Hippocampal formation (tissue), 2 donors: ENCODE measurements at places on chromosomes 5 and 9.

DNA sequence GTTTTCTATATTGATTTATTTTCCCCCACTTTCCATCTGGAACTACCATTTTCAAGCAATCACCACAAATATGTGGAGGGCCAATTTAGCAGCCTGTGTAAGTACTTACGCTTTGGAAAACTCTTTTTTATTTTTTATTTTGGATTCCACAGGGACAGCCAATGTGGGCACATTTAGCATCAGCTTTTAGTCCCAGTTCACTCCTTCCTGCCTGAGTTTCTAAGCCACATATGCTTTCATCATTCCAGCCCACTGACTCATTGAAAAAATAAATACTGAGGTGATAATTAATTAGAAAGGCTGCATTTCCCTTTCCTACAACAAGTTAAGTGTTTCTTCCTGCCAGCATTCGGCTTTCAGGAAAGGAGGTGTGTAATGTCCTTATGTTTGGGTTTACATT lies 76.8 kb downstream of the TMEM167A start:
- DNase-seq: no peak

DNA sequence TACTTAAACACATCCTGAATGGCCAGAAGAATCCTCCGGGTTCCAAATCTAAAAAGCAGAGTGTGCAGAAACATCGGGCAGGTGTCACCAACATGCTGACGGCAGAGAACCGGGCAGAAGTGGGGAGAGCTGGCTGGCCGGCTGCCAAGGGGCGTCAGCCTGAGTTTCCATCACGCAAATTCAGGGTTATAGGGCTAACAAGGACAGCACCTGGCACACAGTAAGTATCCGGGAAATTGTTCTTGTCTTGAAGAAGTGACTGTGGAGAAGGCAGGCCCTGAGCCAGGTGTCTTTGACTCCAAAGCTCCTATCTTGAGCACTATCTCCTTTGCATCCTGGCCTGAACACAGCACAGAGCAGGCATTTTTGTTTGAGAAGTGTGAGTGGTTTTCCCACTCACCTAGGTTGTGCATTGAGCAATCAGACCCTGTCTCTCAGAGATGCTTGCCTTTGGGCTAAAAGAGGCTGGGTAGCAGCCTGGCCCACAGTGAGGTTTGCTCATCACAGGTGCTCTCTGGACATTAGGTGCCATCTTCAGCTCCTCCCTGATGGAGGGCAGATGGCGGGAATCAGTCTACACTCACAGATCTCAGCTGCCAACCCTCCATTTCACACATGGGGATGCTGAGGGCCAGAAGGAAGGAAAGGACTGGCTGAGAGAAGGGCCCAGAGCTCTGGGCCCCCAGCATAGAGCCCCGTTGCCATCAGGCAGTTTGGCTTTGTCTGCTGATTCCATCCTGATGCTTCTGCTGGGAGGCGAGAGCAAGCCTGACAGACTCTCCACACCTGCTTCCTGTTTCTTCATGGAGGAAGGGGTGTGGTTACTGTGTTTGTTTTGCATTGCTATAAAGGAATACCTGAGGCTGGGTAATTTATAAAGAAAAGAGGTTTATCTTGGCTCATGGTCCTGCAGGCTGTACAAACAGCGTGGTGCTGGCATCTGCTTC lies 52.8 kb downstream of the WHRN start:
- DNase-seq: no peak

DNA sequence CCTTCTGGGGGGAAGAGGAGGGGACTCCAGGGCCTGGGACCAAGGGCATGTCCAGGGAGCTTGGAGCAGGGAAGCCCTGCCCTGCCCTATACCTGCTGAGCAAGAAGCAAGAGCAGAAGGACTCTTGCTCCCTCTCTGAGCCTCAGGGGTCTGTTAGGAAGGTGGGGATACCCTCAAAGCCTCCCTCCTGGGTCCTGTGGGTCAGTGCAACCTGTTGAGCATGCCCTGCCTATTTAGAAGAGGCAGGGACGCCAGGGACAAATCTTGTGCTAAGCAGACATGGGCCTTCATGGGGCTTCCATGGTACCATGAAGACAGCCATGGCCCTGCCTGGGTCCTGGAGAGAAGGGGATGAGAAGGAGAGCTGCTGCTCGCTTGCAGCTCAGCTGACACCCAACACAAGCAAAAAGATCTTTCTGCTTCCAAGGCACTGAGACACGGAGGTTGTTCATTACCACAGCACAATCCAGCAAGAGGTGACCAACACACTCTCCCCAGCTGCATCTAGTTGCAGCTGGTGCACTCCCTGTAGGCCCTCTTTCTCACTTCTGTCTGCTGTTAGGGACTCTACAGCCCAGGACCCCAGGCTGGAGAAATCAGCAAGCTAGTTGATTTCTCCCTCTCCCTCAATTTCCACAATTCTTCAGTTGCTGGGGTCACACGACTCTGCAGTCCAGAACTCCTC lies 39.3 kb downstream of the C9orf50 start:
- no peak for DNase-seq

- DNase-seq: no peak
These were observed 227.4 kb downstream of the NR3C1 start for GRCh38 chr5:143176048-143176447.

GRCh38 chr9:117454711-117455110 lies 39.9 kb upstream of the ASTN2 start:
- no peak for DNase-seq

DNA sequence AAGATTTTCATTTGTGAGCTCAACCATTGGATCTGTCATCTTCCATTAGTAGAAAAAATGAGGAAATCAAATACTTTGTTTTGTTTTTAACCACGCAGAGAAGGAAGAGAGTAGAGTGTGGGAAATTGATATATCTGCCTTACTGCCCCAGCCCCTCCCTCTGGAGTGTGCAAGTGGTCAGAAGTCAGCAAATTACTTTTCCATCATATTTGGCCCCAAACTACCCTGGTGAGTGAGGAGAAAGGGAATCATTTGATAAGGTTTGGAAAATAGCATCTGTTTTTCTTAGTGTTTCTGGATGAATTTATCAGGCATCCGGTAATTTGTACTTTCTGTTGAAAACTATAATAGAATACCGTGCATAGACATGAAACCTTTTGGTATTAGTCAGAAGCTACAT lies 327.4 kb downstream of the MARCHF11 start:
- no peak for DNase-seq

DNA sequence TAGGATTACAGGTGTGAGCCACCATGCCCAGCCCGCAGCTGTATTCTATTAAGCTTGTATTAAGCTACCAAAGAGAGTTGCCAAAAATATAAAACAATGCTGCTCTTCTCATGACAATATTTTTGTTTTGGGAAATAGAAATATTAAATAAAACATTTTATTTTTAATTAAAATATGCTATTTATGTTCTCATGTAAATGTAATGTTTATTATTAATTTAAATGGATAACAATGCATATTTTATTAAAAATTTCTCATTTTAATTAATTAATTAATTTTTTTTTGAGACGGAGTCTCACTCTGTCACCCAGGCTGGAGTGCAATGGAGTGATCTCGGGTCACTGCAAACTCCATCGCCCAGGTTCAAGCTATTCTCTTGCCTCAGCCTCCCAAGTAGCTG lies 117.5 kb downstream of the ANKRD55 start:
- DNase-seq: no peak

- no peak for DNase-seq
These were observed 341.1 kb downstream of the ARL15 start for GRCh38 chr5:53969176-53969730.

DNA sequence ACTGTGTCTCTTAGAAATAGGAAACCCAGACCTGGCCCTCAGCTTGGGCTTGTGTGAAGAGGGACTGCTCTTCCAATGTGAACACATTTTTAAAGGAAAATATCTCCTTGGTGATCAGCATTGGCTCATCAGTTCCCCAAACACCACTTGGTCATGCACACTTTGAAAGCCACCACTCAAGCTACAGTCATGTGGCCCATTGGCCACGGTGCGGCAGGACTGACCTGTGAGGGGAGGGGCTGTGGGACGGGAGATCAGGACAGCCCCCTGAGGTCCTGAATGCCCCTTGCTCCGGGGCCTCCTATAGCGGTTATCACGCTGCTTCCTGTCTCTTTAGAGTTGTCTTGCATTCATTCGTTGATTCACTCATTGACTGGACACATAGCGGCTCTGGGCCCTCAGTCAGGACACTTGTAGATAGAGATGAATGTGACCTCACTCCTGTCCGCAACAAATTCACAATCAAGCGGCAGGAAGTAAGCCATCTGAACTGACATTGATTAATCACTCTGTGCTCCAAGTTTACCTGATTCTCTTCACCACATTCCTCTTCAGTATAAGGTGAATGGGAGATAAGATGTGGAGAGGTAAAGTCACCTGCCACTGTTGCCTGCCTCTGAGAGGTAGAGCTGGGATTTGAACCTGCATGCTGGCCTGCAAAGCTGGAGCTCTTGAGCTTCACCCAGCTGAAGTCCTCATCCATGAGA lies 73.1 kb downstream of the COL15A1 start:
- DNase-seq: no peak

- DNase-seq: no peak
These were observed 170.0 kb upstream of the ADAMTS16 start for GRCh38 chr5:4970171-4970570.

DNA sequence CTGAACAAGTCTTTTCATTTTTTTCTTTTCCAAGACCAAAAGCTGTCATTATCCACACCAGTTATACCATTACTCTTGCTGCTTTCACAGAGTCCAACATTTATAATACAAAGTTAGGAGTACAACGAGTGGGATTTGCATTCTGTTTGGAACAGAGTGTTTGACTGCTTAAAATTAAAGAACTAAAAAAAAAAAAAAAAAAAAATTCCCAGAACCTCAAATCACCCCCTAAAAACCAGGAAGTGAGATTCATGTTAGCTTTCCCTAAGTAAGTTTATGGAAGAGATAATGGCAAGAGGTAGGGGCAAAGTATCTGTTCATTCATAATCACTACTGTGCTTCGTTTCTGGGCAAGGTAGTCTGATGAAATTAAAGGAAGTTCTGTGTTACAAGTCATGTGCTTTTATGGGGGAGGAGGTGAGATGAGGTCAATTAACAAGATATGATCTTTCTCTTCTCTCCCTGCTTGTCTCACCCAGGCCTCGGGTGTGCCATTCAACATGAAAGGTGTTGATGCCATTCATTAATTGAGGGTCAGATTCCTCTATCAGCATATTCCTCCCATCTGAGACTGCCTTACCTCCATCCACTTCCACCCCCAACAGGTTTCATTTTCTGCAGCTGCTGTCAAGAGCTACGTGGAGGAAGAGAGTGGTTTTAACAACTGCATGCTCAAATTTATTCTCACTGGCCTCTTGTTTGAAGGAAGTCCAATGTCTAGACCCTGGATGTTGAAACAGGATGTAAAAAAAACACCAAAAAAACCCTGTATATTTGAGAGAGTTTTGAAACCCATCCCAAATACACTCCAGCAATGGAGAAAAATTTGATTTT lies 58.1 kb downstream of the MARCHF3 start:
- DNase-seq: no peak

- no peak for DNase-seq
These were observed 253.3 kb downstream of the CTNND2 start for GRCh38 chr5:11650936-11651335.

- no peak for DNase-seq
These were observed 21.0 kb downstream of the PSD2 start for GRCh38 chr5:139816566-139816965.

GRCh38 chr9:118088090-118088489 lies 383.9 kb downstream of the TLR4 start:
- DNase-seq: no peak

DNA sequence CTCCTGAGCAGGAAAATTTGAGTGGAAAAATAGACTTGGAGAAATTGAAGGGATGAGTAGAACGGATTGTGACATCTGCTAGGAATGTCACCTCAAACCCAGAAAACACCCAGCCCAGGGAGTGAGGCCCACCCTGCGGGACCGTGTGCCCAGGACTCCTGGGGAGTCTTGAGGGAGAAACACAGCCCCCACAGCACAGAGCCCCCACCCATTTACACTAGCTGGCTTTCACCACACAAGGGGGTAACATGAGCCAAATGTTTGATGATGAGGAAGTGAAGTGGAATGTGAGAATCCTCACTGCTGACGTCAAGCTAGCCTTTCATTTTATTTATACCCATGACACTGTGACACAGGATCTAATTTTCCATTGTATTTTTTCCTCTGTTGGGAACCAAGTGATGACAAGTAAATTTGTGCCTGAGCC lies 42.8 kb upstream of the PDE8B start:
- DNase-seq: no peak

GRCh38 chr5:157665467-157666070 lies 5.8 kb upstream of the C5orf52 start:
- no peak for DNase-seq

GRCh38 chr9:81737871-81738507 lies 48.6 kb upstream of the TLE1 start:
- no peak for DNase-seq

DNA sequence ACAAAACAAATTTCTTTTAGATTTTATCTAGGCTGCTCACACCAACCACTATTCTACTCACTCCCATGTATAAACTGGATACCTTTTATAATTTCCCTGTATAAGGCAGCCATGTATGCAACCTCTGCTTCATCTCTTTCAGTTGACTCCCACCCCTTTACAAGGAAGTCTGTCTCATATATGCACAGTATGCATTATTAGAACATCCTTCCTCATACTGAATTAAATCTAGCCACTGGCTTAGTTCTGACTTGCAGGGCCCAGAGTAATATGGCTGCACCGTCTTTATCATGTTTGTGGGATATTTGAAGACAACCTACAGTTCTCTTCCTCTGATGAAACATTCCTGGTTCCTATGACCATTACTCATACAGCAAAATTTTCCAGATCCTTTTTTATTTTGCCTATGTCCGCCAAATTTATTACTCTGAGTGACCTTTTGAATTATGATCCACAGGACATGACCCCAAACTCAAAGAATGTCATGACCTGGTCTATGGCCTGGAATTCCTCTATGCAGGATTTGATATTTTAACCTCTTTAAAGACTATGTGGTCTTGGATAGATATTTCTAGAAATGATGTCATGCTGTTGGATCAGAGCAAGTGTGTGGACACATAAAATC lies 76.6 kb upstream of the ITGA1 start:
- no peak for DNase-seq

GRCh38 chr9:131835151-131835910 lies 95.5 kb upstream of the RAPGEF1 start:
- DNase-seq: no peak

DNA sequence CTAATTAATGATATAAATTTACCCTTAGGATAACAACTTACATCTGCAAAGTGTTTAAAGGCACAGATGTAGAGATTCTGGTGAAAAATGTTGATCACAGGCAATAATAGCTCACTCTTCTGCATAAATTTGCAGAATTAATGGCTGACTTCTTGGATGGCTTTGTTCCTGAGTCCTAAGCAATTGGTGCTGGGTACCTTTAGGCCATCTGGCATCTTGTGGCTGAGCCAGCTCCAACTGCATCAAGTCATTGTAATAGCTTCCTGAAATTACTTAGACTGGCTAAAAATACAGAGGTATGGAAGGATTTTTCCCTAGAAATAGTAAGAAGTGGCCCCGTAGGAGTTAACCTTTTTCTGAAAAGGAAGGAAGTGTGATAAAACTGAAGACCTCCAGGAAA lies 118.3 kb upstream of the MINAR2 start:
- no peak for DNase-seq

GRCh38 chr5:148372166-148372725 lies 11.5 kb upstream of the FBXO38 start:
- no peak for DNase-seq

- DNase-seq: no peak
These were observed 19.3 kb downstream of the SRP19 start for GRCh38 chr5:112880219-112880964.
